ENCODE measurements at places on chromosomes 12 and 14. TPM values are rescaled to one million over a fixed set of nuclear protein-coding genes. Genes with fewer than 3 reads are reported as not detected.

GDF11 gene
- total RNA-seq, result 7.5 TPM

A2M gene
- not detected for total RNA-seq

MSI1 gene
- total RNA-seq, result 1.7 TPM

TSPAN9 gene
- 9.6 TPM for total RNA-seq

PLEKHG7 gene
- total RNA-seq, result not detected

DAD1 gene
- total RNA-seq, result 155 TPM

RNU4-1 gene
- 1,857 TPM for total RNA-seq

CCDC184 gene
- total RNA-seq, result not detected

NUMB gene
- total RNA-seq, result 64.5 TPM

ZCRB1 gene
- 69.3 TPM for total RNA-seq

OVCH1 gene
- not detected for total RNA-seq

TSPAN19 gene
- total RNA-seq, result not detected

HSPA2 gene
- total RNA-seq, result 11.0 TPM

POTEG gene
- total RNA-seq, result not detected

TTC6 gene
- 5.2 TPM for total RNA-seq

CCDC175 gene
- not detected for total RNA-seq

TEX52 gene
- total RNA-seq, result not detected

NINJ2 gene
- total RNA-seq, result 19.3 TPM

SCN8A gene
- total RNA-seq, result not detected

PLBD1 gene
- total RNA-seq, result 13.8 TPM

MYH7 gene
- not detected for total RNA-seq

NEMP1 gene
- total RNA-seq, result 28.9 TPM

PPP1R1A gene
- total RNA-seq, result not detected

GPR68 gene
- not detected for total RNA-seq

TAS2R13 gene
- total RNA-seq, result 2.6 TPM

HAL gene
- total RNA-seq, result 1.3 TPM

GPR84 gene
- not detected for total RNA-seq

OR4E2 gene
- total RNA-seq, result not detected

FGF23 gene
- total RNA-seq, result not detected

KRT77 gene
- not detected for total RNA-seq

APOF gene
- not detected for total RNA-seq

CLEC4E gene
- not detected for total RNA-seq

KRT2 gene
- total RNA-seq, result not detected

CLEC1A gene
- total RNA-seq, result 0.23 TPM

RD3L gene
- not detected for total RNA-seq

JAG2 gene
- 20.5 TPM for total RNA-seq

P3H3 gene
- 0.45 TPM for total RNA-seq

PUS7L gene
- total RNA-seq, result 15.7 TPM

SPIC gene
- total RNA-seq, result not detected

CAPZA3 gene
- not detected for total RNA-seq

GAS2L3 gene
- 31.9 TPM for total RNA-seq

MIP gene
- total RNA-seq, result not detected

GARIN6 gene
- not detected for total RNA-seq

FAM90A1 gene
- 1.6 TPM for total RNA-seq

C12orf54 gene
- not detected for total RNA-seq

PRKD1 gene
- 0.78 TPM for total RNA-seq

SSPN gene
- total RNA-seq, result 14.0 TPM

LRRIQ1 gene
- 4.2 TPM for total RNA-seq

SLC6A13 gene
- total RNA-seq, result not detected

NUAK1 gene
- total RNA-seq, result 8.3 TPM
